ENCODE measurements at places on chromosomes 2 and 18.
A peak's percentile ranks its signal among the peaks of the same experiment; 100 is the strongest.

- no peak for DNase-seq
These were observed 98.6 kb upstream of the KLF7 start for GRCh38 chr2:207264310-207264709.

DNA sequence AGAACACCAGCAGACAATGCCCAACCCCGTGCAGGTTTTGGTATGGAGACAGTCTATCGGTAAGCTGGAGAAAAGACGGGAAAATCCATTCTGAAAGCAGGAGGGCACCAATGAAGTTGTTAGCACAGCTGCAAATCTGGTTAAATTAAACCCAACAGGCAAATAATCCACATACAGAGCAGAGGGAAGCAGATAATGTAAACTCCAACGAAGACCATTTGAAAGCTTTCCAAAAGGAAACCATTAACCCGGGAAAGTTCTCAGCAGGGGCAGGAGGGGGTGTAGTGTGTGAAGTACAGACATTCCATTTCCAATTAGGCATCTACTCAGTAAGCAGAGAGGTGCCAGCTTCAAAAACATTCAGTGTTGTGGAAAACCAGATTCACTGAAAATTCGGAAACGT, 10.3 kb downstream of the EDAR start:
- DNase-seq = no peak

DNA sequence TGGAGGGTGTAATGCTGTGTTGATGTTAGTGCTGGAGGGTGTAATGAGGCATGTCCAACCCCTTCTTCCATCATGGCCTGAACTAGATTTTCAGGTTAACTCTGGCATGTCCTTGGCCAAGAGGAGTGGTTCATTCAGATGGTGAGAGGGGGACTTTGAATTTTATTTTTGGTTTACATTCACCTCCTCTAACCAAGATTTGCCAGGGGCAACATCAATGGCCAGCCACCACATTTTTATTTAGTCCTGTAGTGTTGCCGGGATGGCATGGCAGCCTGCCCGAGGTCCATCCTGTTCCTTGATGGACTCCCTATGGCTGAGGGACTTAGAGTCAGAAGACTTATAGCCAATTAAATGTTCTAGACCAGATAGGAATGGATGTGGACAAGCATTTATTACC, 484.6 kb upstream of the HS6ST1 start:
- no peak for DNase-seq

DNA sequence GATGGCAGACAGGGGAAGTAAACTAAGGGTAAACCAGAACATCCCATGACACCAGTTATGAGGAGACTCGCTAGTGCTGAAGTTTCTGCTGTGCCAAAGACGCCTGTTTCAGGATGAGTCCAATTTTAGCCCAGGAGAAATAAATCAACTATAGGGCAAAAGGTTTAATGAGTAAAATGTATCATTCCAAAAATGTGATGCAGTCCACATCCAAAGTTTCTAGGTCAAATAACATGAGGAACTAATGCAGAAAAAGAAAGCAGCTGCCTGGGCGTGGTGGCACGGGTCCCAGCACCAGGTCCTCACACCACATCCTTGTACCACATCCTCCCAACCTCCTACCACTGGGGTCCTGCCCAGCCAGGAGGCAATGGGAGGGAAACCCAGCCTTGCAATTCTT, 126.9 kb upstream of the CTAGE1 start:
- DNase-seq = no peak

DNA sequence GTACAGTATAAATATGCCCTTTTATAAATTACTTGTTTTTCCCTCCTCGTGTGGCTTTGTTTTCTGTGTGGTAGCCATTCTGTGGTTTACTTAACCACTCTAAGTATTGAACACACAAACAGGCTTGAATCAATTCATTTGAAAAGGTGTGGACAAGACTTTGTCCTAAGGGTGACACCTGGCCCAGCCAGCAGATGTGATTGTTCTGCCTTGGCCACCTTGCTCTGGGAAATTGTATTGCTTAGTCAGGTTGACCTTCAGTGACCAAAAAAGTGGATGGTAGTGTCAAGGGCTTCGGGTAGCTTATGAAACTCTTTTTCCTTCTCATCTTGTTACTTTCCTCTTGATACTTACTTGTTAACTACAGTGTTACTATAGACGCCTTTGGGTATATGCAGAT, 61.9 kb downstream of the DGKD start:
- DNase-seq = no peak

DNA sequence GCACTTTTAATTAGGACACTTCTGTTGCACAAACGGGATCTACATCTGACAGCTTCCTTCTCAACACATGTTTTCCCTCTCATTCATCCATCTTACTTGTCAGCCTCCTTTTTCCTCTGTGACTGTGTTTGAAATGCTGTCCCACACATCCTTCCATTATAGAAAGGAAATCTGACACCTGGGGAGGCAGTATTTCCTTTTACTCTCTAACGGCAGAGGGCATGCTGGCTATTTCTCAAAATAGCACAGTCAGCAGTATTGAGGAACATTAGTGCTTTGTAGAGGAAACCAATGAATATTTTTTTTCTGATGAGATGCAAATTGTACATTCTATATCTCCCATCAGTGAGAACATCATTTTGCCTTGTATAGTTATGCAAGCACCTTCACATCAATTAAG, 668.7 kb downstream of the SLC4A3 start:
- no peak for DNase-seq

- DNase-seq = peak; percentile 24
These were observed 807 bp downstream of the GAREM1 start for GRCh38 chr18:32469691-32470459.

DNA sequence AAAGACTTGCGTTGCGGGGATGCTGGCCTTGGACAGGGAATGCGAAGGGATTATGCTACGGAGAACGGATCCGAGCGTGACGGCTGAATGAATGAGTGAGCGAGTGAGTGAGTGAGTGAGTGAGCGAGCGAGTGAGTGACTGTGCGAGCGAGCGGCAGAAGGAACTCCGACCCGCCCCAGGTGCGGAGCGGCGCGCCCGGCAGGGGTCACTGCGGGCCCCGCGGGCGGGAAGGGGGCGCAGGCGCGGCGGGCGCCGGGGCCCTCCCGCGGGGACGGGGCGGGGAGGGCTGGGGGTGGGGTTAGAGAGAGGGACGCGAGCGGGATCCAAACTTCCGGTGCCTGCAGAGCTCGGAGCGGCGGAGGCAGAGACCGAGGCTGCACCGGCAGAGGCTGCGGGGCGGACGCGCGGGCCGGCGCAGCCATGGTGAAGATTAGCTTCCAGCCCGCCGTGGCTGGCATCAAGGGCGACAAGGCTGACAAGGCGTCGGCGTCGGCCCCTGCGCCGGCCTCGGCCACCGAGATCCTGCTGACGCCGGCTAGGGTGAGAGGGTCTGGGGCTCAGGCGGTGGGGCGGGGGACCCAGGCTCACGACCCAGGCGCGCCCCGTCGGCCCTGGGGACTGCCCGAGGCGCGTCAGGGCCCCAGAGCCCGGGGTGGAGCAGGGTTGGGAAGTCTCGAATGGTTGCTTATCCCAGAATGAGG, at the start of gene ITM2C:
Gene ITM2C (plus strand): TSS at position 338 of the 702 bp plus-strand sequence. CDS start 84 bp downstream, at position 422.
- DNase-seq = peak; percentile 83

DNA sequence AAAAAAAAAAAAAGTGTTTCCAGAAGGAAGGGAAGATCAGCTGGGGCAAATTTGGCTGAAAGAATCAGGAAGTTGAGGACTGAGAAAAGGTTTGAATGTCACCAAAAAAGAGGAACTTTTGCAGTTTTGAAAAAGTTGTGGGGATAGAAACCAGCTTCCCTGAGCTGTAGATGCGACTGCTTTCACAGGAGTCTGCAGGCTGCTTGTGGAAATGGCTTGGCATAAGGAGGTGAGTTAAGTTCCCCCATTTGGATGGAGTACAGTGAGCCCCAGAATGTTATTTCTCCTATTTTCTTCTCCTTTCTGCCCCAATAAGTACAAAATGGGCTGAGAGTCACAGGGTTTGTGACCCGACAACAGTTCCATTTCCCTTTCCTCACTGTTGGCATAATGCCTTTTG, 16.5 kb upstream of the ME2 start:
- DNase-seq = no peak

- no peak for DNase-seq
These were observed 2.9 kb upstream of the SCYGR2 start for GRCh38 chr2:227595797-227596196.

GRCh38 chr2:14872779-14873325, 240.3 kb downstream of the LRATD1 start:
- no peak for DNase-seq

- peak; percentile 46 for DNase-seq
These were observed 558 bp downstream of the FBXO41 start for GRCh38 chr2:73283545-73284295.

GRCh38 chr18:24195296-24196053, 56.6 kb downstream of the CABYR start:
- no peak for DNase-seq

GRCh38 chr18:23872701-23873550, 141.6 kb upstream of the TTC39C start:
- DNase-seq = peak; percentile 32

GRCh38 chr2:47033102-47033880, 117.7 kb upstream of the MCFD2 start:
- no peak for DNase-seq

DNA sequence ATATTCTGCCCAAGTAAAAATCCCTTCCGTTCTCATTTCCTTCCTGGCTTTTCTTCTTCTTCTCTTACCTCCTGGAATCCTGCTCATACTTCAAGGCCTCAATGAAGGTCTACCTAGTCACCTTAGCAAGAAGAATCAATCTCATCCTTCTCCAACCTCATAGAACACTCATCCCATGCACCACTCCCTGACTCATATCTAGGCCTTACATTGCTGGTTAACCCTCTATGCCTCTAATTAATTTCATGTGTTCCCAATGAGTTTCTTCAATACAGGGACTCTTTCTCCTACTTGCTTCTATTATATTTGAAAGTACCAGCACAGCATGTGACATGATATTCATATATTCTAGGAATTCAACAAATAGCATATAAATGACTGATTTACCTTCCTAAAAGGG, 63.0 kb downstream of the BCL11A start:
- DNase-seq = no peak

GRCh38 chr2:48287976-48288375, 242.0 kb upstream of the STON1 start:
- no peak for DNase-seq

DNA sequence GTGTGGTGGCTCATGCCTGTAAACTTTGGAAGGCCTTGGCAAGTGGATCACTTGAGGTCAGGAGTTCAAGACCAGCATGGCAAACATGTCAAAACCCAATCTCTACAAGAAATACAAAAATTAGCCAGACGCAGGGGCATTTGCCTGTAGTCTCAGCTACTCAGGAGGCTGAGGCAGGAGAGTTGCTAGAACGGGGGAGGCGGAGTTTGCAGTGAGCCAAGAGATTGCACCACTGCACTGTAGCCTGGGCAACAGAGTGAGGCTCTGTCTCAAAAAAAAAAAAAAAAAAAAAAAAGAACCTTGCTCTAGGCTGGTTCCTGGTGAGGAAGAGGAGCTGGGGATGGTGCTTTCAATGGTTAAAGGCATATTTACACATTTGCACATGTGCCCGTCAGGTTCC, 129.4 kb downstream of the LYPD6B start:
- DNase-seq = no peak

GRCh38 chr2:198279026-198279425, 474.6 kb downstream of the PLCL1 start:
- DNase-seq = no peak

DNA sequence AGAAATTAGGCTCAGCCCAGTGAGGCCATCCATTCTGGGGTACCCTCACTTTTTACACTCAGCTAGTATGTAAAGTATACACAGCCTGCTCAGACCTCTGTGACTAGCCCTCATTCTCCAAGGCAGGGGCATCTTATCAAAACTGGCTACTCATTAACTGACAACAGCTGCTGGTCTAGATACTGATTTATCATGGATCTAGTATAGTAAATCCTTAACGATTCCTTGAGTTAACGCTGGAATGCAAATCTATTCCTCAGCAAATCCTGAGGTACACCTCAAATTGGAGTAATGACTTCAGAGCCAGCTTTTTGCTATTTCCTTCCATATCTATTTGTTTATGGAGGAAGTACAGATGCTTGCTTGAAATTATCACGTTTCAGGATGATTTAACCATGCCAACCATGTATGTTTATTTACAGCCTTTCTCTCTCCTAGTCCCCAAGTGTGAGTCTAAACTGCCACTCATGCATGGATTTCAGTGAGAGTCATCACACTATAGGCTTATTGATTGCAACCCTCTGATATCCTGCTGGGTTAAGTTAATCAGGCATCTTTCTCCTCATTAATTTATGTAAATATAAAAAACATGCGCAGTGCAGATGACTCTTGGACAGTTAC, 70.2 kb upstream of the DOK6 start:
- no peak for DNase-seq

DNA sequence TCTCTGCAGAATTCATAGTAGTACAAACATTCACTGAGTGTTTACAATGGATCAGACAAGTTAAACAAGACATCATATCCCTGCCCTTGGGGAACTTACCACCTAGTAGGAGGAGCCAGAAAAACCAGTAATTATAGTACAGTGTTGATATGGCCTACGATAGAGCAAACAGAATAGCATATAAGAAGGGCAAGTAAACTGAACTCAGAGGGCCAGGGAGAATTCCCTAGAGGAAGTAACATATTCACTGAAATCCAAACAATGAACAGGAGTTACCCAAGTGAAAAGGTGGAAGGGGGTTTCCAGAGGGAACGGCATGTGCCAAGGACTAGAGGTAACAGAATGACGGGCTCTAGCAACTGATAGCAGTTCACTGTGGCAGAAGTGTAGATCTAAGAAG, 34.1 kb downstream of the NHEJ1 start:
- DNase-seq = no peak

- no peak for DNase-seq
These were observed 2.6 kb upstream of the HNRNPLL start for GRCh38 chr2:38605298-38605830.

GRCh38 chr2:180520206-180520605, 460.2 kb upstream of the UBE2E3 start:
- peak; percentile 20 for DNase-seq

GRCh38 chr2:18603854-18604530, 14.6 kb upstream of the NT5C1B start:
- no peak for DNase-seq

DNA sequence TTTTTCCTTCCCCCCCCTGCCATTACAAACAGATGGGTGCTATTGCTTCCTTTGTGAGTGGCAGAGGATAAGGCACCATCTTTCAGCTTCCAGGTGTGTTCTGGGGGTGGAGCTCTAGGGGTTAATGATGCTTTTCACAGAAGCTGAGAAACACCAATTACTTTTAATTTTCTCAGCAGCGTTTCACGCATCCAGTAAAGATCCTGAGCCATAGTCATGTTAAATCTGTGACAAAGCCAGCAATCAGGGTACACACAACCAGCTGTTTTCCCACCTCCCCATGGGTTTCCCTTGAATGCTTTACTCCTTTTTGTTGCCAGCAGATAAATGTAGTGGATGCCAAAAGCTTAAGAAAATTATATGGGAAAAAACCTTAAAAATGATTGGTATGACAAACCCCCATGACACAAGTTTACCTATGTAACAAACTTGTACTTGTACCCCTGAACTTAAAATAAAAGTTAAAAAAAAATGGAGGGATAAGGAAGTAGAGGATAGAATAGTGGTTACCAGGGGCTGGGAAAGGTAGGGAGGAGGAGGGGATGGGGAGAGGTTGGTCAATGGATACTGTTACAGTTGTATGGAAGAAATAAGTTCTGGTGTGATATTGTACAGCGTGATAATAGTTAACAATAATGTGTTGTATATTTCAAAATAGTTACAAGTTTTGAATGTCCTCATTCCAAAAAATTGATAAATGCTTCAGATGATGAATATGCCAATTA, 70.0 kb downstream of the ACOXL start:
- no peak for DNase-seq
